Trophoblast cell (in vitro differentiated cells and primary cell): ENCODE measurements at places on chromosomes 12 and 14.

GRCh38 chr14:89108608-89109007, 284.2 kb downstream of the TTC8 start:
- DNase-seq: peak; percentile 90

GRCh38 chr12:43079476-43079875, 472.5 kb downstream of the ADAMTS20 start:
- DNase-seq: no peak

DNA sequence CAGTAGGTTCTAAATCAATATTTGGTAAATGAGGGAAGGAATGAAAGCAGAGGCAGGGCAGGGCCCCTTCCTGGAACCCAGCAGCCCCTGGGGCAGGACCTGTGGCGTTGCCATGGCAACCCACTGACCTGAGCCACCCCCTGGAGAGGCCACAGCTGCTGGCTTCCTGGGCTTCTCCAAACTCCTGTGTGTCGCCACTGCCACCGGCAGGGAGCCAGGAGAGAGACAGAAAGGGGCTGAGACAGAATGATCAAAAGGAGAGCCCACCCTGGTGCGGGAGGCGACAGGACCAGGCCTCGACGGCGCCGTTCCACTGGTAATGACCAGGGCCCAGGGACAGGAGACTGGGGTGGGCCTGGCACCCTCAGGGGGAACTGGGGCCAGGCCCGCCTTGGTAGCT, 18.2 kb downstream of the RFX4 start:
- no peak for DNase-seq

- peak; percentile 7 for DNase-seq
Measured at GRCh38 chr12:54526812-54527630, 22.4 kb upstream of the PDE1B start.

DNA sequence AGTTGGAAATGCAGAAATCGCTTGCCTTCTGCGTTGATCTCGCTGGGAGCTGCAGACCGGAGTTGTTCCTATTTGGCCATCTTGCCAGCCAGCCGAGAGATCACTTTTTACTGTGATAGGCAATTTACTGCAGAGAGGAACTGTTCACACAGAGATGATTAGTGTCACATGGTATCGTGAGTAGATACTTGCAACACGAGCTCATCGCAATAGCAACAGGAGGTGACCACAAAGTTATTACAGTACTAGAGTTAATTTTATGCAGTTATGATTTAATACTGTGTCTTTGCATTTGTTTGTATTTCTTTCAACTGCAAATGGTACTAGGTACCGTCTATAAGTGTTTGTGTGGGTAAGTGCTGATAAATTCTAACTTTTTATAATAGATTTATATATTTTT, 27.8 kb downstream of the NOPCHAP1 start:
- no peak for DNase-seq

DNA sequence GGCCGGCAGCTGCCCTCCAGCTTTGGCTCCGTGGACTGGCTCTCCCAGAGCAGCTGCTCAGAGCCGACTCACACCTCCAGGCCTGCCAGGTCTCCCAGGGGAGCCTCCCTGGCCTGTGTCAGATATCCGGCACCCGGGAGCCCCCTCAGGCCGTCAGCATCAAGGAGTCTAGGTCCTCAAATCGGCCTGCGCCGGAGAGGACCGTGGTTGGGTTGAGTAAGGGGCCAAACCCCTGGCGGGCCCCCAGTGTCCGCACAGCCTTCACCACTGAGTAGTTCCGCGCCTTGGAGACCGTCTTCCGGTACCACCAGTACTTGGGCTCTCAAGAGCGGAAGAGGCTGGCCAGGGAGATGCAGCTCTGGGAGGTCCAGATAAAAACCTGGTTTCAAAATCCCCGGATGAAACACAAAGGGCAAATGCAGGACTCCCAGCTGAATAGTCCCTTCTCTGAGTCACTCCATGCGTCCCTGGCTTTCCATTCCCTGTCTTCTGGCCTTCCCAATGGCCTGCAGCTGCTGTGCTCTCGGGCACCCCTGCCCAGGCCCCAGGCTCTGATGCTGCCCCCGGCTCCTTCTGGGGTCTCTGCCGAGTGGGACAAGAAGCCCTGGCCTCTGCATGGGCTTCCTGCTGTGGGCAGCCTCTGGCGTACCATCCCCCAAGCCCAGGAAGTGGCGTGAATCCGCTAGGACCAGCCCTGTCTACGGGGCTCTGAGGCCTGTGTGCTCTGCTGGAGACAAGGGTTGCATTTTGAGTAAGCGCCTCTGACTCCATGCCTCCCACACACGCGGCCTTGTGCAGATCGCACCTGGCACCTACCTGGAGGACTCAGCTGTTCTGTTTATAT, 245.1 kb upstream of the ATXN7L3B start:
- DNase-seq: no peak

- peak; percentile 8 for DNase-seq
Measured at GRCh38 chr12:131027876-131028586, 74.3 kb downstream of the ADGRD1 start.

DNA sequence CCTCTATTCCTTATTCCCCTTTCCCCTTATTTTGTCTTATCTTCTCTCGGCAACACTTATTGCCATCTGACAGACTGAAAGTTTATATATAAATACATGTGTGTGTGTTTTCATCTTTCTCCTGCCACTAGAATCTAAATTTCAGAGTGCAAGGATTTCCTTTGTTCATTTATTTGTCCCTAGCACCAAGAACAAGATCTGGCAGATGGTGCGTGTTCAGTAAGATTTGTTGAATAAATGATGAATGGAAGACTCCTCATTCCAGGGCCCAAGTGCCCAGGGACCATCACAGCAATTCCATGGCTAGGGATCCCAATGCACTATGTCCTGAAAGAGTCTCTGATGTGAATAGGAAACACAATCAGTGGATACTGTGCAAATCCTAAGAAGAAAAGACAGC, 97.9 kb upstream of the EEA1 start:
- DNase-seq: no peak

- no peak for DNase-seq
Measured at GRCh38 chr12:16828891-16829290, 222.9 kb upstream of the LMO3 start.

DNA sequence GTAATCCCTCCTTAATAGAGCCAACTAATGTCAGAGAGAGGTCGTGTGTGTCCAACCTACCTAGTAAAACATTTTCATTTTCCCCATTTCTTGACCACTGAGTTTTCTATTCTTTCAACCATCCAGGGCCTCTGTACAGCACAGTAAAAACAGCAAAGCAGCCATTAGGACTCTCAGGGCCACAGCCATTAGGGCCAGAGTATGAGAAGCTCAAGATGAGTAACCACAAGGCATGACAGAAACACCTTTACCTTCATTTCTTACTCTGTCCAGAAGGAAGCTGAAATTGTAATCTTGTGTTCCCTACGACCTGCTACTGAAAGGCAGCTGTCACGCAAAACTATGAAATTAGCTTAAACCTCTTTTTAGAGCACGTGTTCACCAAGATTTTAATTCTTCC, 2.3 kb downstream of the SPPL3 start:
- DNase-seq: no peak

DNA sequence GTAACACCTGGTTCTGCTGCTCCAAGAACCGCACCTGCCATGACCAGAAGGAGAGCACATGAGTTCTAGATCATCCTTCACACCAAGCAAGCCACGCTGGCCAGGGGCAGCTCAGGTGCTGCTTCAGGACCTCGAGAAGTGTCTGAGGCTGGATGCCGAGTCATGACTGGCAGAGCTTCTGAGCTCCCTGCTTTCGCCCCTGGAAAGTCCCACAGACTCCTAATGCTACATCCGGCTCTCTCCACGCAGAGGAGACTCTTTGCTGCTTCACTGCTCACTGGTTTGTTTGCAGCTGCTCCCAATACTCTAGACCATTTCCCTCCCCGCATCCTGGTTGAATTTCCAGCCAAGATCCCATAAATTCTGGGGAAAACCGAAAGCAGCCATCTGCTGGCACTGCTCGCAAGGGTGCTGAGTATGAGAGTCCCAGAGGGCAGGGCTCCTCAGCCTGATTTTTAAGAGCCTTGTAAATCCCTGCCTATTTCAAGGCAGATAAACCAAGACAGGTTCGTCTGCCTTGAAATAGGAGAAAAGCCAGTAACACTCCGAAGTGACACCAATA, 1.4 kb downstream of the KRT2 start:
- peak; percentile 1 for DNase-seq

- DNase-seq: peak; percentile 9
Measured at GRCh38 chr14:101083564-101084435, 180.3 kb upstream of the RTL1 start.

GRCh38 chr14:80996049-80996901, 40.9 kb downstream of the TSHR start:
- DNase-seq: peak; percentile 42

- no peak for DNase-seq
Measured at GRCh38 chr14:79668951-79669350, 542.4 kb downstream of the DIO2 start.

DNA sequence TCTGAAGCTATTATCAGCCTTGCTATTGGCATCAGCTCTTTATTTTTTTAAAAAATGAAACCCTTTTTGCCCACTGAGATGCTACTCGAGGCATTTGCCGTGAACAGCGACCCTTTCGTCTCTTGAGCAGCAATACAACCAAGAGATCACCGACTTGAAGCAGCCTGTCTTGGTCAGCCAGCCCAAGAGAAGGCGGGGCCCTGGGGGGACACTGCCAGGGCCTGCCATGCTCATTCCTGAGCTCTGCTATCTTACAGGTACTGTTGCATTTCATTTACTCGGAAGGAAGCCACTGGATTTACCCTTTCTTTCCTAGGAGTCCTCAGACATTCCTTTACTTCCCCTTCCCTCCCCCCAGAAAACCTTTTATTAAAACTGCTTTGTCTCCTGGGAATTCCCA, 16.7 kb downstream of the PIWIL1 start:
- no peak for DNase-seq

- DNase-seq: no peak
Measured at GRCh38 chr12:92513231-92513730, 189.5 kb upstream of the PLEKHG7 start.

DNA sequence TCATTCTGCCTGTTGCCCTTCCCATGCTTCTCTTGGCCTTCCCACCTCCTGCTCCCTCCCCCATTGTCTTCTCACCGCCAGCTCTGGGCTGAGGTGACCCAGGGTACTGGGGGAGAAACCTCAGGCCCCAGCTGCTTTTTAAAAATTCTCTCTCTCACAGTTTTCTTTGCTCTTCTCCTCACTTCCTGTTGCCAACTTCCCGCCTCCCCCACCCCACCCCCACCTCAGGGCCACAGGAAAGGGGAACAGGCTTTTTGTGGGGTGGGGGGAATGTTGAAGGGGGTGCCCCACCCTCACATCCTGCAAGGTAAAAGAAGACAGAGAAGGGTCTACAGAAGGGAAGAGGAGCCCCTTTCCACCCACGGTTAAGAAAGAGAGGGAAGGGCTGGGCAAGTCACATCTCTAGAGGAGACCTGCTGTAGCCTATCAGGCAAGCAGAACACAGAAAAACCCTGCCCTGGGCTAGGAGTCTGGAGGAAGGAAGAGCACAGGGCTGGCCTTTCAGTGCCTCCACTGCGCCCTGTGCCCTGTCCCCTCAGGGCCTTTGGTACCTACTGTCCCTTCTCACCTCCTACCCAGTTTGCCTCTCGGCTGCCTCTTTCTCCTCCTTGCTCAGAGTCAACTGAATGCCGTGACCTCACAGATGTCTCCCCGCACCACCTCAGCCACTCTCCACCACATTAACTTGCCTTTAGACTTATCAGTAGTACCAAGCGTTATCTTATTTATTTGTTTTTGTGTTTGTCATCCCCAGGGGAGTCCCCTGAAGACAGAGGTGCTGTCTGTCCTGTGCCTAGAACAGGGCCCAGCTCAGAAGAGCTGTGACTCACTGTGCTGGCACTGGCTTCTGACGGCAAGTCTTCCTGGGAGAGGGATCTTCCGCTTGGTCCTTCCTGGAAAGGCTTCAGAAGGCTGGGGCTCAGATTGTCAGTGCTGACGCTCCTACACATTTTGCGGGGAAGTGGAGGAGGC, 1.7 kb downstream of the ARHGAP9 start:
- DNase-seq: peak; percentile 38

DNA sequence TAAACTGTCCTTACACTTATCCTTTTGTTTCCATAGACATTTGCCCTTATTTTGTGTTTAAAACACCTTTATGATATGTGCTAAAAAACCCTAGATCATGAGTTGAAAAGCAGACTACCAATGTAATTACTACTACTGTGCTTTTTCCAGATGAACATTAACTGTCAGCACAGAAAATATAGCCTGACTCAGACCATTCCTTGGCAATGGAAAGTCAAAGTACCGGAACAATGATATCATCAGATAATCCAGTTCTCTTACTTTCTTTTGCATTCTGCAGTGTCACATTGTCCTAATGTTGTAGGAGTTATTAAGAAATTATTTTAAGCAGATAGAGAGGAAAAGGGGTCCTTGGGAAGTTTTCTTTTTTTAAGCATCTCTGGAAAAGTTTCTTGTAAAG, 1189.0 kb upstream of the FLRT2 start:
- DNase-seq: no peak

DNA sequence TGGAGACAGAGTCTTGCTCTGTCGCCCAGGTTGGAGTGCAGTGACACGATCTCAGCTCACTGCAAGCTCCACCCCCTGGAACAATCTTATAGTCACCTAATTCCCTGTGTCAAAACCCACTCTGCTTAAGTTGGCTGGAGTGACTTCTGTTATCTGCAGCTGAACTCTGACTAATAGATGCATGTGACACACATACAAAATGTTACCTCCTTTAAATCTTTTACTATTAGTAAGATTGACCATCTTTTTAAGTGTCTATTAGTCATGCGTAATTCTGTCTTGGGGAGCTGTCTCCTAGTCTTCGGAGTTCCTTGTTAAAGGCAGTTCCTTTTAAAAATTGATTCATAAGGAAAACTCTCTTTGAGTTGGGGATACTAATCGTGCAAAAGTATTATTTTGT, 7.4 kb downstream of the IFI27L1 start:
- DNase-seq: peak; percentile 60
